ENCODE measurements at places on chromosomes 12 and 14.

GRCh38 chr14:100844846-100845245 lies 18.9 kb downstream of the MEG3 start:
- DNase-seq = no peak

DNA sequence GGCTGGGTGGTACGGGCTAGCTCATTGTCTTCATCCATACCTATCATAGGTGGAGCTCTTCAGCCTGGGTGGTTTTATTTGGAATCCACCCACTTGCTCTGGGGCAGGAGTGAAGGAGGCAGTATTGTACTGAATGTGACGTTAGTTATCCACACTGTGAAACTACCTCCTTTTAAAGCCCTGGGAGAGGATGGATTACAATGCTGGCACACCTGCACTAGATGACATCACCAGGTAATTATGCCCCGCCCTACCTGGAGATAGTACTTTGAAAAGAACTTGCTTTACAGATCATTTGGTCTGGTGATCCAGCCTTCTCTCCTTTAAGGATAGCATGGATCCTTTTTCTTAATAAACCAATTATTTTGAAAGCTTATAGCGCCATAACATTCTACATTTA lies 78.0 kb downstream of the B4GALNT3 start:
- DNase-seq = no peak

DNA sequence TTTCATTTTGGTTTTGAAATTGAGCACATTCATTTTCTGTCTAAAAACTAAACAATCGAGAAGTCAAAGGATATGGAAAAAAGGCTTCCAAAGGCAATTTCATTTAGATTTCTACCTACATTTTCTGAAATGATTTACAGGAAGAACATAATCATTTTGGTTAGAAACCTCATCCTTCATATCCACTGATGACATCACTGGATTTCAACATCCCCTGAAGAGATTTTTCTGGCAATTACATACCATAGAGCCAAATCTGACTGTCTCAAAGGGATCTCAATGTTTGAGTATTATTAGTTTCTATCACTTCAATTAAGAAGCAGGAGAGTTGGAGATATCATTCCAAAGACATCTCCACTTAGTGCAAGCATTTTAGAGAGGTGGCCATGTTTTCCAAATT lies 137.8 kb downstream of the TTC7B start:
- DNase-seq = no peak

GRCh38 chr12:52351196-52352059 lies 15.9 kb downstream of the KRT85 start:
- no peak for DNase-seq

DNA sequence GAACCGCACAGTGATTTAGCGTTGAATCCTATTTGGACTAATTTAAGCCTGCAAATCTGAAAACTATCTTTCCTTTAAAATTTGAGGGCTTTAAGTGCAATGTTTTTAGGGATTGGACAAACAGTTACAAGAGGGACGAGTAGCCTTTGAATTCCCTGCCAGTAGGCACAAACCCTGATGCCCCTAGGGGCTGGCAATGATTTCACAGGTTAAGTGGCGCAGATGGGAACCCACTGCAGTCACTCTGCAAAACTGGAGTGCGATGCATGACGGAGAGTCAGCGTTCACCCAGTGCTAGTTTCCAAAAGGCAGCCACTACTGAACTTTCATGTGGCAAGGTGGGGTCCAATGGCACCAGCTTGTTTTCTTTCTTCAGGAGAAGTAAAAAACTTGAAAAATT lies 99.4 kb upstream of the FRMD6 start:
- DNase-seq = no peak

DNA sequence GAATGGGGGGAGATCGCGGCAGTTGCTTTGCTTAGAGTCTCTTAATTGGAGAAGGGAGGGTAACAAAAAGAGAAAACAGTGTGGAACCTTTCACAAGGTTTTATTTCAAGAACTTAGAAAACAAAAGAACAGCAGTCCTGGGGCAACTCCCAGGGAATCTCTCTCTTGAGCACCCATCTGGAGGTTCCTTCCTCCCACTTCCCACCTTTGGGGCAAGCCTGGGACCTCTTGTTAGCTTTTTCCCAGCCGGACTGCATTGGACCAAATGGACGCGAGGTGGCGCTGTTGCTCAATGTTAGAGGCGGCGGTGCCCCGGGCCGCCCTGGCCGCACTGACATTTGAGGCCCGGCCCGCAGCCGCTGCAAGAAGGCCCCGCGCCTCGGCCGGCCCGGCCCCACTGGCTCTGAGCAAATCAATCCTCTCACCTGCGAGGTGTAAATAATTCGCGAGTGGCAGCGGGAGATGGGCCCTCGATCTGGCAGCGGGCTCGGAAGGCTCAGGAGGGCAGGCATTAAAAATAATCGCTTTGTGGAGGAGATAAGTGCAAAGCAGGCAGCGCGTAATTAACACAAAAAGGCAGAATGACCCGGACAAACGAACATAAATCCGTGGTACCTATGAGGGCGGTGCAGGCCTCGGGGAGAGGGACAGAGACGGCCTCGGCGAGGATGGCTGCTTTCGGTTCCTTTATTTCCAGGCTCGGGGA lies 2.8 kb upstream of the HOXC8 start:
- peak; percentile 67 for DNase-seq

- DNase-seq = no peak
These were observed 58.6 kb downstream of the C14orf132 start for GRCh38 chr14:96097752-96098151.

Measured in GM18507 (cell line).